Activated CD4-positive, alpha-beta T cell treated with anti-CD3 and anti-CD28 coated beads, Interleukin-2, amount 50 U/mL, for 1 hour (primary cell): ENCODE measurements at places on chromosomes 13 and 19.
A peak's percentile ranks its signal among the peaks of the same experiment; 100 is the strongest.

DNA sequence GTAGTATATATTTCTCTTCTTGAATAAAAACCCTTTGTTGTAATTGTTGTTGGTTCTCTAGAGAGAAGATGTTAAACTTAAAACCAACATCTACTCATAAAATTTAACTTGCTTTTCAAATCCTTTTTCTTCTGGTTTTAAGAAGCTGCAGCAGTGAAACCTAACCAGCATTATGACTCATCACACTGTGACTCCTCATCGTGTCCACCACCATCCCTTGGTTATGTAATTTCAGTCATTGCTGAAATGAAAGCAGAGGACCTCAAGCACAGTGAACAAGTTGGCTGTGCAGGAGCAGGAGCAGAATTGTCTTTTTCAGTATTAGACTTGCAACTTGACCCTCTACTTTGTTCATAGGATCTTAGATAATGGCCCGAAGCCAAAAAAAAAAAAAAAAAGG, 64.9 kb upstream of the HTR2A start:
- DNase-seq = no peak

DNA sequence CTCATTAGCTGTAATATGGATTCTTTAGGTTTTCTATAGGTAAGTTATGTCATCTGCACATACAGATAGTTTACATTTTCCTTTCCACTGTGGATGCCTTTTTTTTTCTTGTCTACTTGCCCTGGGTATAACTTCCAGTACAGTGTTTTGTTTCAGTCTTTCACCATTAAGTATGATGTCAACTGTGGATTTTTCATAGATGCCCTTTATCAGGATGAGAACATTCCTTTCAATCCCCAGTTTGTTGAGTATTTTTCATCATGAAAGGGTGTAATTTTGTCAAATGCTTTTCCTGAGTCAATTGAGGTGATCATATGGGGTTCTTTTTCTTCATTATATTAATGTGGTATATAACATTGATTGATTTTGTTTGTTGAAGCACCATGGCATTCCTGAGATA, 43.6 kb upstream of the SACS start:
- no peak for DNase-seq

DNA sequence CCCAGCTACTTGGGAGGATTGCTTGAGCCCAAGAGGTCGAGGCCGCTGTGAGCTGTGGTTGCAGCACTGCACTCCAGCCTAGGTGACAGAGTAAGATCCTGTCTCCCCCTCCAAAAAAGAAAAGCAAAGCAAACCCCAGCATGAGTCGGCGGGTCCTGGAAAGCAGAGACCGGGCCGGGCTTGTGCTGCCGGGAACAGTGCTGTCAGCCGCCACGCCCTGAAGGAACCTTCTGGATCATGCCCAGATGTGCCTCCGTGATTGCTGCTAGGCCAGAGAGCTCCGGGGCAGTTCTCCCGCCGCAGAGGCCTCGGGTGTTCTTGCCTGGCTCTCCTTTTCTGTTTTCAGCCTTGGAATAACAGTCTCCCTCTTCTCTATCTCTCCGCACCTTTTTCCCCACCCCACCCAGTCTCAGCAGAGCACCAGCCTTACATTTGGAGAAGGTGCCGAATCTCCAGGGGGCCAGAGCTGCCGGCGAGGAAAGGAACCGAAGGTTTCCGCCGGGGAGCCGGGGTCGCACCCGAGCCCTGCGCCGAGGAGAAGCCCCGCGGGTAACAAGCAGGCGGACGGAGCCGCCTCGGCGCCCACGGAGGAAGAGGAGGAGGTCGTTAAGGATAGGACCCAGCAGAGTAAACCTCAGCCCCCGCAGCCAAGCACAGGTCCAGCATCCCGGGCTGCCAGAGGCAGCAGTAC, 181.9 kb downstream of the STK24 start:
- DNase-seq = no peak

DNA sequence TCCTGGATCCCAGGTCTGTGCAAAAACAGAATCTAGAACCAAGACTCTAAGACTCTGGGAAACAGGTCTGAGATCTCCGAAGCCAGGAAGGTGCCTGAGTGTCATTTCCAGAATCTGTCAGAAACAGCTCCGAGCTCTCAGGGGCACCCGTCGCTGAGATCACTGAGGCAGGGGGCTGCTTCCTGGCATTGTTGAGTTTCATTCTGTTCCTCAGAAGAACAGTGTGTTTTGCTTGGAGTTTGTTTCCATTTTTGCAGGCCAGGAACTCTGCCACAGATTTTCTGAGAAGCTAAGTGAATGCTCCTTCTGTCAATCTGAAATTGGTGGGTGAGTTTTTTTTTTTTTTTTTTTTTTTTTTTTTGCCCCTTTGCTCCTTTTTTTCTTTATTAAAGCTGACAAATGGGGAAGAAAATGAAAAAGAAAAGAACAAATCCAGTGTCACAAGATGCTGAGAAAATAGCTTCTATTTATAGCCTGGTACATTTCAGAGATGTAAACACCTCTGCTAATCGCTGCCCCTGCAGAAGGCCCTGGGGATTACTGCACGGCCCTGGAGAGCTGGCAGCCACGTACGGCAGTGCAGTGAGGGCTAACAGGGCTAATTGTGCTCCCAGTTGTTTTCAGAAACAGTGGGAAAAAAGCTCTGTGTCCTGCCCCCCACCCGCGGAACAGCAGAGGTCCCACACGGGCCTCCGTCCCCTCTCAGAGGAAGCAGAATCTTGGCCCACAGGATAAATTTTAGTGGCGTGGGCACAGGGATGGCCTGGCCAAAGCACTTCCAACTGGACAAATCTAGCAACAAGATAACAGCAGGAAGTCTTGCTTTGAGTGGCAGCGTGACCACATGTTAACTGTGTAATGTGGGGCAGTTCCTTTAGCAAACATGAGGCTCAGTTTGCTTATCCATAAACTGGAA, 237.6 kb upstream of the IRS2 start:
- no peak for DNase-seq

DNA sequence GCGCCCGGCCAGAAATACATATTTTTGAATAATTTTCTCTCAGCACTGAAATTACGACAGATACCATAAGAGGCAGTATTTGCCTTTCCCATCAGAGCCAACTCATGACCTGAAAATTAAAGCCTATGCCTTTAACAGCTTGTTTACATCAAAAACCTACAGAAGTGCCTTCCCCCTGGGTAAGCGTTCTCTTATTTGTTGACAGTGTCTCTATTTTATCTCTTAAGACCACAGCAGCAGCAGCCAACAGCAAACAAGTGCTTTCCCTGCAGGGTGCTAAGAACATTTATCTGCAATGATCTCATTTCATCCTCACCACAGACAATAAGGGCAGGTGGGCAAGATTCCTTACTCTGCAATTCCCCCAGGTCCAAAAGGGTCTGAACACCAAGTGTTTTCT, 6.0 kb downstream of the AKAP8L start:
- no peak for DNase-seq

GRCh38 chr19:18388100-18388959, 2.4 kb downstream of the GDF15 start:
- DNase-seq = peak; percentile 75

DNA sequence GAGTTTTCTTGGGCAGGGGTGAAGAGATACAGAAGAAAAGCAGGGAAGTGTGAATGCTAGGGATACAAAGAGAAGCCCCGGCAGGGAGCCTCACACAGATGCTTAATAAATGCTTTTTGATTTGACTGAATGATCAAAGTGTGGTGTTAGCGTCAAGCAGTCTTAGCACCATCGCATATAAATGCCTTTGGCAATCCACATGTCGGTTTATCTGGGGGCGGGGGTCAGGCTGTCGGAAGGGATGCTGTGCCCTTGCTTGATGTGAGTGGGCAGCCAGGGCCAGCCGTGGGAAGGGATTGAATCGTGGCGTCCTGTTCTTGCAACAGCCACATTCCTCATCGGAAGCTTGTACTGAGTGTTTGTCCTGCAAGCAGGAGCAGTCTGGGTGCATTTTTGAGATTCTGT, 173.1 kb downstream of the LACC1 start:
- no peak for DNase-seq

- DNase-seq = peak; percentile 29
Measured at GRCh38 chr13:30355384-30355699, 48.0 kb upstream of the KATNAL1 start.

DNA sequence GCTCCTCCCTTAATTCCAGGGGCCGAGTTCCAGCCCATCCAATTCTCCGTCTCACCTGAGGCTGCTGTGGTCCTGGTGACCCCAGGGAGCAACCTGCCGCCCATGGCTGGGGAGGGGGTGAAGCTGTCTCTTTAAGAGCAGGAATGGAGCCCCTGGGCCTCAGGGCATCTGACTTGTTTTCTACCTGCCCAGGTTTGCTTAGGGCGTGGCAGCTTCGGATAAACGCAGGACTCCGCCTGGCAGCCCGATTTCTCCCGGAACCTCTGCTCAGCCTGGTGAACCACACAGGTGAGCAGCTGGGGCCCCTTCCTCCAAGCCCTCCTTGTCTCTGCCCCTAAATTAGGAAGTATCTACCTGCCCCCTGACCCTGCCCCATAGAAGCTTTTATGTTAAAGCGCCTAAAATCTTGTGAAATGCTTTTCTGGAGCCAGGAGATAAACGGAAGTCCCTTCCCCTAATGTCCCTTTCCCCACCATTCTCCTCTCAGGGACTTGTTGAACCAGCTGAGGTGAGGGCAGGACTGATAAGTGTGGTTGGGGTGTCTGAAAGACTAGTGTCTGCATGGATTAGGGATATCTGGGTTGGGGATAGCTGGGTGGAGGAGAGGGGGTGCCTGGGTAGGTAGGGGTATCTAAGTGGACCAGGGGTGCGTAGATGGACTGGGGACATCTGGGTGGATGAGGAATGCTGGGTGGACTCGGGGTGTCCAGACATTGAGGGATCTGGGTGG, 614 bp downstream of the FXYD3 start:
- DNase-seq = no peak

DNA sequence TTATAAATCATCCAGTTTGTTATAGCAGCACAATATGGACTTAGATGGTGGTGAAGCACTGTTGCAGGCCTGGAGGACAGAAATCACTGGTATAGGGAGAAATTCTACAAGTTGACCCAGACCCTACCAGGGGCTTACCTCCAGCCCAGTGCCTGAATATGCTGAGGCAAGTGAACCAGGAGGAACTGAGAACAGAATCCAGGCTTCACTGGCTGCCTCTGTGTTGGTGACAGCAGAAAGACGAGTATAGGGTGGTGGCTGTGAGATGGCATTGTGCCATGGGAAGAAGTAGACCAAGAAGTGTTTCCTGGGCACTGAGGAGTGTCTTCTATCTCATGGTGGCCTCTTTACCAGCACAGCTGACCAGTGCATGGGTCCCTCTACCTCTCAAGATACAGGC, 15.9 kb upstream of the EID2 start:
- no peak for DNase-seq

- no peak for DNase-seq
Measured at GRCh38 chr19:9107375-9107774, at the start of gene OR7G2. Gene OR7G2, minus strand, starts transcription at chr19:9107475. Its CDS starts 4,232 bp downstream, at chr19:9103243.

DNA sequence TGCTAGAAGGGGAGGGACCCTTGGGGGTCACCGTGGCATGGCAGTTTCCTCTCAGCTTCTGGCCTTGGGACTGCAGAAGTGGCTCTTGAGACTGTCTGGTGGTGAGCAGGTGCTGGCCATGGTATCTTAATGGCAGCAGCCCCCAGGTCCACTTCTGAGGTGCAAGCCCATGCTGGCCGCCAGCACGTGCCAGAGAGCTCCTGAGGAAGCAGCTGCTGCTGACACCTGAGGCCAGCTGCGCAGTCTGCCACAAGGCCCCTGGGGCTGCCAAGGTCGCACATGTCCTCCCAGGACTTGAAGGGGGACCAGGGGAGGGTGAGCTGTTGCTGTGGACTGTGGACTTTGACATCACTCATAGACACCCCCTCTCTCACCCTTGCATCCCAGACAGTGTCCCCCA, 48.0 kb downstream of the NFIX start:
- DNase-seq = no peak

- DNase-seq = no peak
Measured at GRCh38 chr19:55684946-55685681, 10.1 kb downstream of the EPN1 start.

- DNase-seq = no peak
Measured at GRCh38 chr19:10812902-10813404, 23.1 kb downstream of the TMED1 start.

- no peak for DNase-seq
Measured at GRCh38 chr13:99353836-99354235, 46.6 kb upstream of the GPR183 start.

DNA sequence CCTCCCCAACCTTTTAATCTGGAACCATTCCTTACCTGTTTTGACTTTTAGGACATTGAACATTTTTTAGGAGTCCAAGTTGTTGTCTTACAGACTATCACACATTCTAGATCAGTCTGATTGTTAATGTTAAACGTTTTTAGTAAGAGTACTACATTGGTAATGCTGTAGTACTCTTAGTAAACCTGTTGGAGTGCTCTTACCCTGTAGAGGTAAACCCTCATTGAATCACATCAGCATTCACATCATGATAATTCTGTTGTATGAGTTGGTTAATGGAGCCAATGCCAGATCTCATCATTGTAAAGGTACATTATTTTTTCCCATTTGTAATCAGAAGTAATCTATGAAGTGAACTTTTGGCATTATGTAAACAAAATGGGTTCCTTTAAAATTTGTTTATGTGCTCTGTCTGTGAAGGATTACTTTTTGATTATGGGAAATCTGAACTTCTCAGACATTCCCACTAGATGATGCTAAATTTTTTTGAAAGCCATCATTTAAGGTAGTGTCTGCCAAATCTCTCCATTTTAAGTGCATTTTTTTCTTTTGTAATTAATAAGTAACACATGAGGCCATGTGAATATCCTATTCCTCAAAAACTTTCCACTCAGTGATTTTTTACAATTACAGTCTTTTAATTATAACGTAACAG, 55.2 kb downstream of the VWA8 start:
- no peak for DNase-seq
